HS-27A (cell line): ENCODE measurements at places on chromosomes 12 and 14.

- DNase-seq: no peak
These were observed 126.7 kb upstream of the HIF1A start for GRCh38 chr14:61568572-61569011.

DNA sequence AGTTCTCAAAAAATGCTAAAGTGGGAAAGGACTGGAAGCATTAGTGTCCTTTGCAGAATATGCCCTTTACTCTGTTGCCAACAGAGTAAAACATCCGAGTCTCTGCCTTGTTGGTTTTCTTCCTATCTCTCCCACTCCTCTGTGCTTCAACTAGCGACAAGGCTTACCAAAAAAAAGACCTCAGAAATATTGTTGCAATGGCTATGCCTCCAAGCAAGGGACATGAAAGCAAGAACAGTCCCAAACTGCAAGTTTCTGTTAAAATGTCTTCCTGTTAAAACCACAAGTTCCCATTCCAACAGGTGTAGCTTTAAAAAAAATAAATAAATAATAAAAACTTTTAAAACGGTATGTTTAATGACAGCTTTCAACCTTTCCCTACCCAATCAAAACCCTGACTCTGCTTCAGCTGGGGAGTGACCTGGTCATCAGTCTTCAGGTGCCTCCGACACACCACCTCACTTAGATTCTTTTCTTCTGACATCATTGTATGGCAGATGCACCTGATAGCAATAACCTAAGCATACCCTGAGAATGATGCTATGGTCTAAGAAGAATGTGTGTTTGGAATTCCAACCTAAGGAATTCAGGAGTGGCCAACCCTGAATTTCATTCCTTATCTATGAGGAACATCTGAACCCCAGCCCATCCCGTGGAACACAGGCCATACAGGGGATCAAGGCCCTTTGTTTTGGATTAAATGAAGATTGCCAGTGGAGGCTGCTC, 81.0 kb downstream of the RPS29 start:
- peak; percentile 62 for DNase-seq

GRCh38 chr12:41681898-41682297, 462.8 kb downstream of the GXYLT1 start:
- DNase-seq: no peak

- no peak for DNase-seq
These were observed 13.1 kb downstream of the NAA30 start for GRCh38 chr14:57403521-57403864.

DNA sequence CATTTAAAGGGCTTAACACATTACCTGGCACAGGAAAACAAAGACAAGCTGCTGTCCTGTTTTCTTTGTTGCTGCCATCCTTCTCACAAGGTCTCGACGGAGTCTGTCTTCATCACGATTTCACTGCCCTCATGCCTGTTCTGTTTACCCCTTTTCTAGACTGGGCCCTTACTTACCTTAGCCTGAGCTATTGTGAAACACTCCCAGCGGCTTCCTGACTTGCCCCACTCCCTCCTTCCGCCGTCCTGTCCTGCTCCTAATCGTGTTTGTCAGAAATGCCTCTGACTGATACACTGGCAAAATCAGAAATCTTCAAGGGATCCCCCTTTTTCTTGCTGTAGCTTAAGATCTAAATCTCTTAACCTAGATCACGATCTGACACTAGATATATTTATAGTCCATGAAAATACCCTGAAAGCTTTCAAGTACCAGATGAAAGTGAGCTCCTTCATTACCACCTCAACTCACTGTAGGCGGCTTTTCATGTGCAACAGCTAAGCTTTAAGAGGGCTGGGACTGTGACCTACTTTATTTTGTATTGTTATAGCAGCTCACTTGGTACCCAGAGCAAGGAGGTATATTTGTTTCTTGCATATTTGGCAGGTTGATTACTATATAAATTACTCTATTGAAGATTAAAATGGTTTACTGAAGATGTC, 32.1 kb downstream of the TECPR2 start:
- DNase-seq: no peak
